ENCODE measurements at places on chromosomes 2 and 18.

DNA sequence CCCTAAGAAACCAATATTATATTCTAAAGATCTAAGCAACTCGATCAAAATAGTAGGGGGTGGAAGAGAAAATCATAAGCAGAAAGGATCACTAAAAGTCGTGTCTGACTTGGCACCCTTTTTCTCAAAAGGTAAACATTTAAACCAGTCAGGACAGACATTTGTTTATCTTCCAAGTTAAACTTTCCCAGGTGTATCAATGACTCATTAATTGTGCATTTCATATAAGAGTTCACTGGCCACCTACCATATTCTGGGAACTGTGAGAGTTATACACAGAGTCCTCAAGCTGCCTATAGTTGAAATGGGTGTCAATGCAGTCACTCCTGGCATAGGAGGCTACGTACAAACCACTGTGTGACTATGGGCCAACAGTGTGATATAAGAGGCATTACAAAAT, 4.8 kb upstream of the ACVR1 start:
- DNase-seq, result no peak

- DNase-seq, result no peak
Measured at GRCh38 chr2:159605441-159606178, 10.7 kb downstream of the BAZ2B start.

GRCh38 chr2:226115832-226116200, 683.8 kb downstream of the IRS1 start:
- DNase-seq, result no peak

DNA sequence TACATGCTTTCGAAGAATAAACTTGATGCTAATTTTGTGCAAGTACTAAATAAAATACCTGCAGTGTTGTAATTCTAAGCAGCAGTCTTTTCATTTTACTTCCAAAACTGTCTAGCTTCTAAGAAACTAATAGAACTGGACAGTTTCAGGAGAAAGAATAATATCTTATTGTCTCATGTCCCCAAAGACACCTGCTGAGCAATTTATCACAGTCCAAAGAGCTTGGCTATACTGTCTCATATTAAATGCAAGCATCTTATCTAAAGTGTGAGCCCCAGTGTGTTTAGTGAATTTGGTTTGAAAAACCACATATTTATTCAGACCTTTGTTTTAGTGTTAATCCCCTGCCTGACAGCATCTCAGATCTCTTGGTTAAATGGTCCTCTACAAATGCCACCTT, 374.3 kb downstream of the TMX3 start:
- DNase-seq, result no peak

DNA sequence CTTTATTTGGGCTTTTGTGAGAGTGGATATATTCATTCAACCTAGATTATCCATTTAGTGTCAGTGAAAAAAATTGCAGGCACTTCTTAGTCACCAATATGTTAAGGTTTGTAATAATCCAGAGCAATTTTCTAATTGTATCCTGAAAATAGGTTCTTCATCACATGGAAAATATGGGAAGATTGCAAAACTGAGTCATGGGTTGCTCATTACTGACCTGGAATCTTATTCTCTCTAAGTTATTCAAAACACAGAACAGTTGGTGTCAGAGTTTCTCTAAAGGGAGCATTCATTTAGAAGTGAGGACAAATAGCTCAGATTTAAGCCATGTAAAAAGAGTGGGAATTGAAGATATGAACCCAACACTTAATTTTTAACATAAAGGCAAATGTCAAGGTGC, 181.3 kb downstream of the IKZF2 start:
- DNase-seq, result no peak

- DNase-seq, result no peak
Measured at GRCh38 chr2:189474526-189474925, 33.3 kb downstream of the WDR75 start.

Data from transverse colon (tissue), 4 donors.